ENCODE measurements at places on chromosomes 6 and 20.

DNA sequence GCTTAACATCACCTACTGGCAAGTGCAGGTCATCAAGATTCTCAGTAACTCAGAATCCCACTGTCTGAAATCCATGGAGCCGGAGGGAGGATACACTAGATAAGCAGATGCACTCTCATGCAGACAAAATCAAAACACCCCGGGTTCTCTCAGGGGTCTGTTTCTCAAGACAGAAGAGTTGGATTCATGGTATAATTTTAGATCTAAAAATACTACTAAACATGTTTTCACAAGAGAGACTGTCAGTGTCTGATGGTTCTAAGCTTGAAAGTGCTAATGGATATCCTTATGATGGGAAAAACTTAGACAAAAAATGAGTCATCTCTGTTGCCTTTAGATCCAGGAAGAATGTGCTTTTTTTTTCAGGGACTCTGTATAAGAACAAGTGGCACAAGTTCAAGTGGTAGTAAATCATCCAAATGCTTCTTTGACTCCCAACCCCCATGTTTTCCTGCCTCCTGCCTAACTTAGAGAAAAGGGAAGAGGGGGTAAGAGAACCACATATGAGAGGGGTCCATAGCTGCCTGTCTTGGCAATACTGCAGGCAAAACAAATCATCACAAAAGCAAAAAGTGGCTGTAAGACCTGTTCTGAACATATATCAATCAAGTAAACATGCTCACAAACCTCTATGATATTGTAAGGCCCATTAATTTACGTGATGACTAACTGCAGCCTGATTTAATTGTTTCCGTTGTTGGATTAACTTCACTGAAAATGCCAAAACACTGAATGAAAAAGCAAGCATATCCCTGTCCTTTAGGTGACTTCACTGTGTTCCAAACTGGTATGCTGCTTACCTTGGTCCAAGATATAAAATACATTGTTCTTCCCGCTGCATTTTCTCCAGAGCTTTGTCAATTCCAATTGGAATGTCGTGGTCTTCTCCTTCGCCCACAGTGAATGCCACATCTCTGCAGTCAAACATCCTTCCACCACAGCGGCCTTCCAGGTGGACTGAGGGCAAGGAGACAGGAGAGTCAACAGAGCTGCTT, 84.0 kb upstream of the TULP1 start:
- no peak for DNase-seq

GRCh38 chr6:145276756-145277155, 458.6 kb downstream of the EPM2A start:
- no peak for DNase-seq

DNA sequence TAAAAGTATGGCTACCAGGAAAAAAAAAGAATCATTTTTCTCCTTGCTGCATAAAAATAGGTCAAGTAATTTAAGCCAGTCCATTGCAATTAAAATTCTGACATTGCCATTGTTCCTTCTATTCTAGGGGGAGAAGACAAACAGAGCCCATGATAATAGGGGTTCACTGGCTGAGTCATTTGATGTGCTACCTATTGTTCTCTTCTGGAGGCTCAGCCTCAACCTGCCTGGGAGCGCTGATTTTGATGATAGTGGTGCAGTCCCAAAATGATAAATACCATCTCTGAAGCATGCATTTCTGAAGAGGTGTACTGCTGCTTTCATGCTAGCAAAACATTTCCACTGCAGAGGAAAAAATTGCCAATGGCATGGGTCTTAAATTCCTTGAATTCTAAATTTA, 5.8 kb downstream of the CITED2 start:
- no peak for DNase-seq

DNA sequence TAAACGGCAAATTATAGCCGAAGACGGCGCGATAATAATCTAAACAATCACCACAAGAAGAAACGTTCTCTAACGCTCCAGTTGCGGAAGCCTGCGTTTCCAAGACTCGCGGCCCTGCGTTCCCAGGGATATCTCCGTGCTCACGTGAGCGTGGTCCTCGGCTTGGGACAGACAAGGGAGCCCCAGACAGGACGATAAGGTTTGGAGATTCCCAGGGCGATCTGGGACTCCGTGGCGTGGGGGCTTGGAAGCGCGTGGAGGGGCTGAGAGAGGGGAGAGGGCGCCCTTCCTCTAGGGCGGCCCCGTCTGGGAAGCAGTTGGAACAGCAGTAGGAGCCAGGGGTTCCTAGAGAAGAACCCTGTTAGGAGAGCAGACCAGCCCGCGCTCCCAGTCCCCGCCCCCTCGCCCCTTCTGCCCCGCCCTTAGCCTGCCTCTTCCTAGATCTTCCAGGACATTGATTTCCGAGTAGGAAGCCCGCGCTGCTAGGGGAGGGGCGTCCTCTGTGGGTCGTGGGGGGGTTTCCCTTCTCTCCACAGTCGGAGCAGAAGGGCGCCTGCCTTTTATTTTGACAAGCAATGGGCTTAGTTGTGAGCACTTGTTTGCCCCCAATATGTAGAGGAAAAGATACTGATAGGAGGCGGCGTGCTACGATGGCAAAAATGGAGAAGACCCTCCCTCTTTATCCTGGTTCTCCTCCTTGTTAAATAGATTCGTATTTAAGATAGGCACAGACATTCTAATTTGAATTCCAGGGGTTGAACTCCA, 10.6 kb downstream of the NRN1 start:
- no peak for DNase-seq

DNA sequence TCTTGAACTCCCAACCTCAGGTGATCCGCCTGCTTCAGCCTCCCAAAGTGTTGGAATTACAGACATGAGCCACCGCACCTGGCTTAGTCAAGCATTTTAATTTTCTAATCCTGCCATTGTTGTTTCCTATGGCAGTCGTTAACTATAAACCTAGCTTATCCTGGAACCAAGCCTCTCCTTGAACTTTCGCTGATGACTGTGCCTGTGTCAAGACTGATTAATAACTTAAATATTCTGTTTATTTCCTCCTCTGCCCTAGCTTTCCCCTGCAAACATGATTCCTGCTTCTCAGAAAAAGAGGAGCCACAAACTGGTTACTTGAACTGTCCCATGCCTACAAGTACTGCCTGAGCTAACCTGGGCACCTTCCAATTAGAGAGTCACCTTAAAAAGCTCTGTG, 1.5 kb downstream of the VNN1 start:
- DNase-seq, result no peak

DNA sequence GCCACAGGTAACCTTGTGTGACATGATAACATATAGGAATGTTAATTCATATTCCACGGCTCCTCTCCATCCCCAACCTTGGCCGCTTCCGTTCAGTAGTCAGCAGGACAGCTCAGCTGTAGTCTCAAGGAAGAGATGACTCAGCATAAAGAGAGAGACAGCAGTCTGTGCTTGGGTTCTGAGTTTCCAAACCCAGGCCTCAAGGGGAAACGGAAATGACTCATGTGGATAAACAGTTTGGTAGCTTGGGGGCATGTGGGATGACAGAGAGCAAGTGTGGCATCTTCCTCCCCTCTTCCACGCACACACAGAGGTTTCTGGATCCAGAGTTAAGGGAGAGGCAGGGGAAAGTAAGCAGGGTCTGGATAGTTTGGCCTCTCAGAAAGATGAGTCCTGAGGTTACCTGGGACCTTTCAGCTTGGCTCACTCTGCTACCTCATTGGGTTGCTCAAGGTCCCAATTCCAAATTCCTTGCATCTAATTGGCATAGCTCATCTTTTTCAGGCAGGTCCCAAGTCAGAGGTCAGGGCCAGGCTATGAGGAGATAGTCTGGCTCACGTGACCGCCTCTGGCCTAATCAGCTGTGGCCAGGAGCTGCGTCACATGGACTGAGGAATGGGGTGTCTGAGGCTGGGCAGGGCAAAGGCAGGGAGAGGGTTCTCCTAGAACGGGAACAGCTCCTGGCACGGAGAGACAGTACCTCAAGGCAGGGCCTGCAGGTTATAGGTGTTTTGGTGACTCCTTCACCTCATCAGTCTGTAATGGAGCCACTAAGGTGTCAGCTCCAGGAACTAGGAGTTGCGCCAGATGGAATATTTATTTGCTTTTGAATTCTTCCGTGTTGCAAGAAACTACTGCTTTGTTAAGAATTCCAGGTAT, 36.5 kb upstream of the MLN start:
- peak; percentile 41 for DNase-seq

- no peak for DNase-seq
Observed at GRCh38 chr6:37619641-37620040, 78.0 kb downstream of the MDGA1 start.

- no peak for DNase-seq
Observed at GRCh38 chr6:109239651-109240321, 142.5 kb downstream of the CD164 start.

DNA sequence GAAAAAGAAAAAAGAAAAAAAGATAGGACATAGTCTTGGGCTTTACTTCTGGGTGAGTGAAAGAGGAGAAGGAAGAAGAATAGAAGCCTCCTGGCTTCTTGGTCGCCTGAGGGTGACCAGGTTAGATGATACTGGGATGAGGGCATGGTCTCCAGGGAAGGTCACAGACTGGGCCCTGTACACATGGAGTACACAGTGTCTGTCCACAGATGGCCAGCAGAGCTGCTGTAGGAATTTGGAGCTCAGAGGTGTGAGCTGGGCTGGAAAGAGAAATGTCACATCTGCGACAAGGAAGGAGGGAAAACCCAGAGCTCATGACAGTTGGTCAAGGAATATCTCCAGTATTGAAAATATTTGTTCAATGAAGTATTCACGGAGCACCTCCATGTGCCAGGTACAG, 56.1 kb downstream of the DLGAP4 start:
- no peak for DNase-seq

GRCh38 chr6:27019651-27020552, 227.6 kb upstream of the PRSS16 start:
- peak; percentile 70 for DNase-seq

DNA sequence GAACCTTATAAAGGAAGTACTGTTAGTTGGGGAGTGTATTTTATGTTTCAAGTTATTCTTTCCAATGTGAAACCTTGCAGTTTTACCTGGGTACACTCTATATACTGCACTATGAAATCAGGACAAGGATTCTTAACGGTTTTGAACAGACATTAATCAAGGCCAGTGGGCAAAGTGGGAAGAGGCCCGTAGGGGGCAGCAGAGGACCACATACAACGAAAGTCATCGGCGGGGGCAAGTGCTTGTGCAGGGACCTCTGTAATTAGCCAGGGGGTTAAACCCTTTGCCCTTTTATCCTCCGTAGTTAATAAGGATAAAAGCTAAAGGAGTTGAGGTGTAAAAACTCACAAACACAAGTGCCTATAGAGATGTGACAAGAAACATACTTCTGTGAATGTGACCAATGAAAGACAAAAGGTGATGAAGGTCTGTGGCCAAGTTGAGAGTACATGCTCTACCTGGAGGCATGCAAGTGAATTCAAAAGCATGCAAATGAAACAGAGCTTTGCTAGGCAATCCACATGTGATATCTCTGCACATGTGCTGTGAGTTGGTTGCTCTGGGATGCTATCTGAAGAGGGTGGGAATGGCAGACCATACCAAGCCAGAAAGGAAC, 392.7 kb upstream of the MAN1A1 start:
- DNase-seq, result peak; percentile 71

GRCh38 chr20:22204801-22205200, 379.6 kb downstream of the FOXA2 start:
- no peak for DNase-seq

DNA sequence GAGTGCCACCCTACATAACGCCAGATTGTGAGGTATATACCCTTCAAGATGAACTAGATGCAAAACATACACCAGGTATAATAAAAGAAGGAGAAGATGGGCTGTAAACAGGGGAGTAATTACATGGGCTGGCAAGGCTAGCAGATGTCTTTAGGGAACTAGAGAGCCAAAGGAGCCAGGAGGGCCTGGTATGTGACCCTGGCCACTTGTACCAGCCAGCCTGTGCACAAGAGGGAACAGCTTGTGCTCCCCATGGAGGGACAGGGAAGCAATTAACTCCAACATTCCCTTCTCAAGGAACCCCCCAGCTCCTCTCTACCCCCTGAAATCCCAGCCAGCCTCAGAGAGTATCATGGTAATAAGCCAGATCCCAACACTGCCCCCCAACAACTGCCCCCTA, 139.9 kb downstream of the HIVEP2 start:
- no peak for DNase-seq

GRCh38 chr6:75503291-75503690, 9.7 kb upstream of the FILIP1 start:
- no peak for DNase-seq

DNA sequence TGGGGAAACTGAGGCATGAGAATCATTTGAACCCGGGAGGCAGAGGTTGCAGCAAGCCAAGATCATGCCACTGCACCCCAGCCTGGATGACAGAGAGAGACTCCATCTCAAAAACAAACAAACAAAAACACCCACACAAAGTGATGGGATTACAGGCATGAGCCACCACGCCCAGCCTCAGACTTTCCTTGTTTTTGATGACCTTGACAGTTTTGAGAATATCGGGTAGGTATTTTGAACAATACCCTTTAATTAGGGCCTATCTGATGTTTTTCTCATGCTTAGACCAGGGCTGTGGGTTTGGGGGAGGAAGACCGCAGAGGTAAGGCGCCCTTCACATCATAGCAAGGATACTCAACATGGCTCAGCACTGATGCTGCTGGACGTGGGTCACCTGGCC, 63.4 kb downstream of the ADNP start:
- DNase-seq, result no peak

DNA sequence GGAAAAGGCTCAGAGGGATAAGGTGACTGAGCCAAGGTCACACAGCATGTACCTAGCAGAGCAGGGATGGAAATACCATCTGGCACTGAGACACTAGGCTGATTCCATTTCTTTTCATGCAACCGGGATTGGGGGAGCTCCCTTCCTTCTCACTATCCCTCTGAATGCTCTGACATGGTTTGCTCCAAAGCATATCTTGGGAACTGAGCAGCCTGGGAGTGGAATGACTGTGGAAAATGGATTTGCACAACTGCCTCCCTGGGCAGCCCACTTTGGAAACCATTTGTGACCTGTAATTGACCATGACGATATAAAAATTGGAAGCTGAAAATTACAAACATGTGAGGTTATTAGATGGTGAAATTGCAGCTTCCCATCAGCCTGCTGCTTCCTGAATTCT, 309.0 kb upstream of the CHD6 start:
- DNase-seq, result no peak

DNA sequence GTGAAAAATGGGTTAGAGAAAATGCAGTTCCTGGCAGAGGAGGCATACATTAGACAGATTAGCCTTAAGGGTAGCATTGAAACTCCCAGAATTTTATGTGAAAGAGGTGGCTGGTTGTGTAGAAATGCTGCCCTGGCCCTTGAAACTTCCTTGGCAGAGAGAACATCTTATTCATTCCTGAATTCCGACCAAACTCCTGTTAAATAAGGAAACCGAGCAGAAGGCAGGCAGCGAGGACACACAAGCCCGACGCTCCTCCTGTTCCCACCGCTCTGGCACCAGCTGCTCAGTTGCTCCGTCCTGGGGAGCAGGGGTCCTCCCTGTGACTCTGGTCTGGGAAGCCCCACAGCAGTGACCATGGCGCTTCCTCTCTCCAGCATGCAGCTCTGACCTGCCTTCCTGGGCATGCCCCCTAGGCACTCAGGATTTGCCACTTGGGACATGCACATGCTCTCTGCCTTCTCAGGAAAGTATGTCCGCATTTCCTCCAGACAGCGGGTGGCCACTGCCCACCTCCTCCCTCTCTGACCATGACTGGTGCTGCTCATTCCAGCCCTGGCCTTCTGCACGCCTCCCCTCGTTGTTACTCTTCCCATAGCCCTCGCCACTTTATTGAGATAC, 35.2 kb upstream of the CLDN20 start:
- DNase-seq, result no peak

GRCh38 chr20:19683188-19683587, 74.9 kb upstream of the RIN2 start:
- DNase-seq, result no peak
